Fibroblast of skin of right biceps (primary cell): ENCODE measurements at places on chromosomes 3 and 15.
A peak's percentile ranks its signal among the peaks of the same experiment; 100 is the strongest.

DNA sequence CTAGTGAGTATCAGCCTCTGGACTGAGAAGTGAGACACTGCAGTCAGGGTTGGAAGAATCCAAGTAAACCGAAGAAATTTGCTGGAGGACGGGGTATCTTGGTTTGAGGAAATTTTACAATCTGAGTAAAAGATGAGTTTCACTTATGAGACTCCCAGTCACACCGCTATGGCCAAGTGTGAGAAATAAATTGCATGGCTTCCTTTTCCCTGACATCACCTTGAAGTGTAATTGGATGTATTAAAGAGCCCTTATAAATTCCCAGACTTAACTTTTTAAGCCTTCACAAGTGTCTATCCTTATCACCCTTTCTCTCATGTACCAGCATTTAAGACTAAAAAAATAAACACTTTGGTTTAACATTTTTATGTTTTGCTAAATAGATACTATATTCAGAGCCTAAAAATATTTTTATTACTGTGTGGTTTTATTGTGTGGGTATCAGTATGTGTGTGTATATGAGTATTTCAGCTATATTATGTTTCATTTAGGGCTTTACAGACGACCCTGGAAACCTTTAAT is 23.8 kb downstream of the USP3 start:
- peak; percentile 32 for DNase-seq

GRCh38 chr15:92954578-92954977 is 54.5 kb downstream of the CHD2 start:
- peak; percentile 9 for DNase-seq

DNA sequence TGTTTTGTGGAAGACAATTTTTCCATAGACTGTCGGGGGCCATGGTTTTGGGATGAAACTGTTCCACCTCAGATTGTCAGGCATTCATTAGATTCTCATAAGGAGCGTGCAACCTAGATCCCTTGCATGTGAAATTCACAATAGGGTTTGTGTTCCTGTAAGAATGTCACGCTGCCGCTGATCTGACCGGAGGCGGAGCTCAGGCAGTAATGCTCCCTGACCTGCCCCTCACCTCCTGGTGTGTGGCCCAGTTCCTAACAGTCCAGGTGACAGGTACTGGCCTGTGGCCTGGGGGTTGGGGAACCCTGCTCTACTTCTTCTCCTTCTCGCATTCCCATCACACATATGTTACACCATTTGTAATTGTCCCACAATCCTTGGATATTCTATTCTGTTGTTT is 11.0 kb downstream of the CHRNA7 start:
- DNase-seq: no peak

DNA sequence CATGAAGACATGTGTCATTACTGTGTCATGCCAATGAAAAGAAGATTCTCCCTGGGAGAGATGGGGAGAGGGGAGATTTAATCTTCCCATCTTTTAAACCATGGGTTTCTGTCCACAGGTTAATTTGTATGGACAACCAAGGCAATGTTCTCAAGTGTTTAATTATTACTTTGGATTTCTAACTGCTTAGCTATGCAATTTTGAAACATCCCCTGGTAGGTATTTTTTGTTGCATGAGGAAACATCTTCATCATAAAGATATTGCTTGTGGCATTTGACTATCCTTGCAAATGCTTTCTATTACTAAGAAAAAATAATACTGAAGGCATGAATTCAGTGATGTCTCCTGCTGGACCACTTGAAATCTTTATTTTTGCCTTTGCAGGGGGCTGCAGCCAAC is 326.6 kb upstream of the TPM1 start:
- DNase-seq: no peak

DNA sequence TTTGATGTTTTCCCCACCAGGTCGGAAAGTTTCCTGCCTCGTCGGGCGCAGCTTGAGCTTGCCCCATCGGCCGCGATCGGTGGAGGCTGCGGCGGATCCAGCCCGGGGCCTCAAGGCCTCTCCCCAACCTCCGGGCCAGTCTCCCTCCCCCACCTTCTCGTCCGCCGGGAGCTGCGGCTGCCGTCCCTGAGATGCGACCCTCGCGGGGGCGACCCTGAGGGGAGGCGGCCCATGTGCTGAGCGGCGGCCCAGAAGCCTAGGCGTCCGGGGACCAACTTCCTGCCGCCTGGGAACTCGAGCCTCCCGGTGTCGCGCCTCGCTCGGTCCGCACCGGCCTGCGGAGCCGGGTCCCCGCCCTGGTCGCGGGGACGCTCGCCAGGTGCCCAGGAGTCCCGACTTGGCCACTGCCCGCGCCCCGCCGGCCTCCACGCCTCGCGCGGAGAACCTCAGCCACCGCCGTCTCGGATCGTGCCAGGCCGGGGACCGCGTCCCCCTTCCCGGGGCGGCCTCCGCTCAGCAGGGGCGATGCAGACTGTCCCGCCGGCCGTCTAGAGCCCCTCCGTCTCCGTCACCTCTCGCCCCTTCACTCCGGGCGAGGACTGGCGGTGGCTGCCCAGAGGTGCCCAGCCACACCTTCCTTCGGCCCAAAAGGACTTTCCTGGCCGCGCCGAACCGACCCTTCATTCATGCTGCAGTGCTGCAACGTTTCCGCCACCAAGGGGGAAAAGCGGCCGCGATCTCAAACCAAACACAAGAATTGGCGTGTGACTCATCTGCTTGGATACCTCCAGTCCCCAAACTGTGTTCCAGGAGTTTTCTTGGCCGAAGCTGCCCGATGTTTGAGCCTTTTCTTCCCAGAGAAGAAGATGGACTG is 656 bp downstream of the SLMAP start:
- peak; percentile 77 for DNase-seq

DNA sequence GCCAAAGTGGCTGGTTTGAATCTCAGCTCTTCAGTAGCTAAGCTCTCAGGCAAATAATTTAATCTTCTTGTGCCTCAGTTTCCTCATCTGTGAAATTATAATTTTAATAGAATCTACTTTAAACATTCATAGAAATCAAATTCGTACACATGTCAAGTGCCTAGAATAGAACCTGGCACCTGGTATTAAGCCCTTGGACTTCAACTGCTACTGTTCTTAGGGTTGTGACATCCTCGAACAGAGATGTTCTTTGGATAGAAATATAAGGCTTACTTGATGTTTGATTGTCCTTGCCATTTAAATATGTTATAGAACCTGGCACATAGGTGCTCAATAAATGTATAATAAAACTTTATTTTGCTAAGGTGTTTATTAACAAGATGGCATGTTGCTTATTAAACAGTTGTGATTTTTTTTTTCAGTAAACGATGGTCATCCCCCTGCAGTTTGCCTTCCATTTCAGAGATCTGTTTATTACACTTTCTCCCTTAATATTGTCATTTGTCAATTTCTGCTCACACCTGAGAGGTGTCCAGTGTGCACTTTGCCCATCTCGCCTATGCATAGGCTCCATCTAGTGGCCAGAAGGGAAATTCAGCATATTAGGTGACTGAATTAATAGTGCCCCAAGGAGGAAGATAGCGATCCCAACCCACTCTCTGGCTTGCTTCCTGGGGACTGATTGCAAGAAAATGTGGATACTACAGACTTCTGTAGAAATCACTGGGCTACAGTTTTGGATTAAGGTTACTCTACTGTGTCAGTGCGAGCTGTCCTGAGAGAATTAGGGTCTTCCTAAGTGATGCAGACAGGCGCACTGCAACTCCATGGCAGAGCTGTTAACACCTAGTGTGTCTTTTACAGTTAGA is 10.7 kb downstream of the IGF1R start:
- peak; percentile 52 for DNase-seq

DNA sequence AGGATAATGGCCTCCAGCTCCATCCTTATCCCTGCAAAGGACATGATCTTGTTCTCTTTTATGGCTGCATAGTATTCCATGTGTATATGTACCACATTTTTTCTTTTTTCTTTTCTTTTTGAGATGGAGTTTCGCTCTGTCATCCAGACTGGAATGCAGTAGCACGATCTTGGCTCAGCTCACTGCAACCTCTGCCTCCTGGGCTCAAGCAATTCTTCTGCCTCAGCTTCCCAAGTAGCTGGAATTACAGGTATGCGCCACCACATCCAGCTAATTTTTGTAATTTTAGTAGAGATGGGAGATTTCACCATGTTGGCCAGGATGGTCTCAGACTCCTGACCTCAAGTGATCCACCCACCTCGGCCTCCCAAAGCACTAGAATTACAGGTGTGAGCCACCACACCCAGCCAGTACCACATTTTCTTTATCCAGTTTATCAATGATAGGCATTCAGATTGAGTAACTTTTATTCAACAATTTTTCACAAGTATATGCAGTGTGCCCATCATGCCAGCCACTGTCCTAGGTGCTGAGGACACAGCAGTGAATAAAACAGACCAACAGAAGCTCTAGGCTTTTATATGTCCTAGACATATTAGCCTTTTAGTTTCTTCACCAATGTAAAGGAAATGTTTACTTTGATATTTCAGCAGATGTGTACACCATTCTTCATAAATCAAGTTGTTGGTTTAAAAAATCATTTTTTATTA is 815.2 kb downstream of the FHIT start:
- no peak for DNase-seq

DNA sequence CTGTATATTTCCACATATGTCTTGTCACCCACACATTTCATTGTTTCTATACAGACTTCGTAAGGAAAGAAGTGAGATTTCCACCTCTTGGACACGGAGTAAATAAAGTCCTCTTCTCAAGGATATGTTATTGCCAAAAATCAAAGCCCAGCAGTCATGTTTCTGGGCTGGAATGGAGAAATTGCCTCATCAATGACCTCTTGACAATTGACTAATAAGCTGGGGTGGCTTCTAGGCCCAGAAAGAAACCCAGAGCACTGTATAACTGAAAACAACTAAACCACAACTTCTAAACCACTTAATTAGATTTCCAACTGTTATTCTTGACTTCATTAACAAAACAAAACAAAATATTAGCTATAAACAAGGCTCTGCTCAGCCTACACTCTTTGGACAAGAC is 56.4 kb upstream of the SLC24A5 start:
- DNase-seq: no peak

GRCh38 chr3:143001034-143001368 is 369 bp upstream of the U2SURP start:
- DNase-seq: no peak

- peak; percentile 31 for DNase-seq
These were observed 7.7 kb upstream of the SIAH2 start for GRCh38 chr3:150770681-150771080.

DNA sequence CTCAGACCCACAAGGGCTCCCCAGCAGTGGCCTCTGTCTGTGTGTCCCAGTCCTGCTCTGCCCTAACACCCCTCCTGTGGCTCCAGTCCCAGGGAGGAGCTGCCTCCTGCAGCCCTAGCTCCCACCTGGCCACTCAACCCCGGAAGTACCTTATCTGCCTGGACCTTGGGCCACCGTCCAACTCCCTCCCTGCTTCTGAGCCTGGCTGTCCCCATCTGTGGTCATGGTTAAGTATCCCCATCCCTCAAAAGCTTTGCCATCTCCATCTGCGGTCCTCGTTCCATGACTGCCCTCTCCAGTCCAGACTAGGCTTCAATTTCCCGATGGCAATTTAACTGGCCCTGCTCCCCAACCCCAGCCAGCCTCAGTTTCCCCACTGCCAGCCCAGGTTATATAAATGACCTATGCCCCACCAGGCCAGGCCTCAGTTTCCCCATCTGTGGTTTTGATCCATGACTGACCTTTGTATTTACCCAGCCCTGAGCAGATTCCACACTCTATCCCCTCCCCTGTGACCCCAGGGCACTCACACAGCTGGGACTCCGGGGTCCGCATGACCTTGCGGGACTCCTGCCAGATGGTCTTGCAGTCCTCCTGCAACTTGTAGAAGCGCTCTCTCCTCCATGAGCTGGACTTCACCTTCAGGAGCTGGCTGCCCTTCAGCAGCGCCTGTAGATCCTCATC is 9.6 kb downstream of the PLCD1 start:
- DNase-seq: no peak

GRCh38 chr3:172853921-172854666 is 103.6 kb downstream of the ECT2 start:
- DNase-seq: no peak

DNA sequence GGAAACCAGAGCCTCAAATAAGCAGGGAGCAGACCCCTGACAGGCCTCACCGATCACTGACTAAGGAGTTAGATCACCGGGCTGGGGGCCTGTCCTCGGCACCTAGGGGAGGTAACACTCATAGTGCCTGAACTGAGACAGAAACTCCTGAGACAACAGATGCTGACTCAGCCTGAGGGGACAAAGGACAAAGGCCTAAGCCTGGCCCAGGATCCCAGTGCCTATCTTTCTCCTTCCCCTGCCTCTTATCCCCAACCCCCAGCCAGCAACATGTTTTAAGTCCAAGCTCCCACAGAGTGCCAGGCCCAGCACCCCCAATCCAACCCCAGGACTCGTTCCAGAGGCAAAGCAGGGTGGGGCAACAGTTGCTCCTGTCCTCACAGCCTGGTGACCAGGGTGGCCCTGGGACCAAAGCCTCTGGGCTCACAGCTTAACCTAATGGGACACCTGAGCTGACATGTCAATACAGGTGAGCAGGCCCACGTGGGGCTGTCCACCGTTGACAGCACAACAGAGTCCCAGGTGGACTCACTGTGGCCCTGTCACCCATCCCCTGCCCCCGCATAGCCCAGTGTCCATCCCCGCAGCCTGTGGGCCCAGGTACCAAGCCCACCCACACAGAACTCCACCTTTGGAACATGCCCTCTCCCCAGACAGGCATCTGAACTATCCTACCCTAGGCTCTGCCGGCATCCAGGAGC is 37.4 kb downstream of the ADCY5 start:
- DNase-seq: no peak

- peak; percentile 8 for DNase-seq
These were observed 20.8 kb downstream of the NBEAL2 start for GRCh38 chr3:47000198-47000815.

DNA sequence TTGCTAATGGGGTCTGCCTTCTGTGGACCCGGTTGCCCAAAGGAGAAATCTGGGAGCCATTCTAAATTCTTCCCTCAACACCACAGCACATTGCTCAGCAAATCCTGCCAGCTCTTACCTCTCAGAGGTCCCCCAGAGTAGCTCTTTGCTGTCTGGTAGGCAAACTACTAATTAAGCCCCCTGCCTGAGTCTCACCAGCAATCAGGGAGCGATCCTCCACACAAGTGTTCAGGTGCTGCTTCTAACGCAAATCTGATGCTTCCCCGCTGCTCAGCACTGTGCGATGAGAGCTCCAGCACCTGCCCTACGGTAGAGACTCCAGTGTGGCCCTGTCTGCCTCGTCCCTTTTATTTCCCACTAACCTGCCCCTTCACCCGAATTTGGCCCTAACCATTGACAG is 60.5 kb downstream of the HCN4 start:
- no peak for DNase-seq
